Activated CD8-positive, alpha-beta T cell treated with anti-CD3 and anti-CD28 coated beads for 36 hours (primary cell): ENCODE measurements at places on chromosomes 12 and 14. TPM values are rescaled to one million over a fixed set of nuclear protein-coding genes. Genes with fewer than 3 reads are reported as not detected.

Gene TRHDE
- total RNA-seq, result not detected

Gene GZMB
- total RNA-seq, result 1,751 TPM

GRCh38 chr14:104864267-104865080 lies 594 bp upstream of the CEP170B start:
- no peak overlapping the region for H3K27ac ChIP-seq
- H3K27me3 ChIP-seq, result peaks cover 25% of the 10 kb centered on the region
- DNase-seq, result no peak
- peak overlapping the region; percentile 9 for H3K4me3 ChIP-seq

DNA sequence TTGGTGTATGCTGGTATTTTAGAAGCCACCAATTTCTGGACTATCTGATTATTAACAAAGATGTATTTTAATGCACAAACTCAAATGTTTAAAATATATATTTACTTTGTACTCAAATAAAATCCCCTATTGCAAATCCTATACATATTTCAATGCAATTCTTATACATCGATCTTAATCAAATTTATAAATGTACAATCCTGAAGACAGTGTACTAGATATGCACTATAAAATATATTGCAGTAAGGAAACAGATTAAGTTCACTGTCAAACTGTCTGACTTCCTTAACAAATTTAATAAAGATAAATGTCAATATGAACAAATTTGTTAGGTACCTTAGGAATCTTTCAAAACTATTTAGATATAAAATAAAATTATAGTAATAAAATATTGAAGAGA lies 43.9 kb downstream of the FOXA1 start:
- H3K27me3 ChIP-seq, result no peaks in the 10 kb centered on the region
- DNase-seq, result no peak
- no peak overlapping the region for H3K4me3 ChIP-seq
- H3K27ac ChIP-seq, result no peak overlapping the region

DNA sequence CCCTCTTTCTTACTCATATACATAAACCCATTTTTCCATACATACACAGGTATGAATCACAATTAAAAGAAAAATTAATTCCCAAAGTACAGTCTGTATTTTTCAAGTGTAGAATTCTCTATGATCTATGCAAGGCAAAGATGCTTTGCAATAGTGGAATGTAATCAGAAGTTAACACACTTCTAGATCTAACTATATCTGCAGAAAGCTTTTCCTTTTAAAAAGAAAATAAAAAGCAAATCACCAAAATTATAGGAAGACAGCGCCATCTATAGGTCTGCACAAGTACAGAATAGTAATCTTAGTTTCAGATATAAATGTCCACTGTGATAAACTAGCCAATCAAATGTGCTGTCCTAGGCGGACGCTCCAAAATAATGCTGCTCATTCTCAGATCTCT lies 22.0 kb downstream of the SLC25A21 start:
- H3K27me3 ChIP-seq, result no peaks in the 10 kb centered on the region
- no peak overlapping the region for H3K27ac ChIP-seq
- H3K36me3 ChIP-seq, result no peaks in the 10 kb centered on the region

Gene MBIP
- 29.4 TPM for total RNA-seq
